Left cardiac atrium (tissue), 4 donors: ENCODE measurements at places on chromosomes 12 and 14.

GRCh38 chr12:100187068-100187467 lies 13.5 kb upstream of the ACTR6 start:
- no peak for DNase-seq

GRCh38 chr14:31572955-31573354 lies 11.8 kb downstream of the NUBPL start:
- DNase-seq: no peak

- no peak for DNase-seq
Observed at GRCh38 chr12:46402451-46402850, 29.9 kb upstream of the SLC38A2 start.

- no peak for DNase-seq
Observed at GRCh38 chr14:92512807-92513203, 776 bp upstream of the RIN3 start.

DNA sequence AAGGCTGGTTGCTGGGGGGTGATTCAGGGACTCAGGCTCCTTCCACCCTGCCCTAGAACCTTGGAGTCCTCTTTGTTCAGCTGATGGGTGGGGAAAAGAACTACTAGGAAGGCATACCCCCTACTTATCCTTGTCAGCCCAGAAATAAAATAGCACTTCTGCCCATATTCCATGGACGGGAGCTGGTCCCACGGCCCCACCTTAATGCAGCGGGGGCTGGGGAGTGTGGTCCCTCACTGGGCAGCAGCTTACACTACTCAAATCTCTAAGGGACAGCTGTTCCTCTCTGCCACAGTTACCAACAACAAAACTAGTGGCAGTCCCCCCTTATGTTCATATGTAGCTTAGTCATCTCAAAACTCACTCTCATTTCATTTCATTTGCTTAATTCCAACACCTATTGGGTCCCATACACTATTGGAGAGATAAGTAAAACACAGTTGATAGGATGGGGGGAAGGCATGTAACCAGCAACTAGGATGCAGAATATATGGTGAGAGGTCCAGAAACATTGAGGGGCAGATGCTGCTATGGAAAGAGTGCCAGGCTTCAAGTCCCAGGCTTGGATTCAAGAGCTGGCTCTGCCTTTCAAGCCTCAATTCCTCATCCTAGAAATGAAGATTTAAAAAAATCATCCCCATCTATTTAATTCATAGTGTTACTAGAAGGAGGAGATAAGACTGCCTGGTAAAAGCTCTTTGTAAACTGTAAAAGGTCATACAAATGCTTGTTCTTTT lies 83.7 kb upstream of the RIC8B start:
- no peak for DNase-seq

- no peak for DNase-seq
Observed at GRCh38 chr12:107634530-107634929, 51.1 kb upstream of the PWP1 start.

DNA sequence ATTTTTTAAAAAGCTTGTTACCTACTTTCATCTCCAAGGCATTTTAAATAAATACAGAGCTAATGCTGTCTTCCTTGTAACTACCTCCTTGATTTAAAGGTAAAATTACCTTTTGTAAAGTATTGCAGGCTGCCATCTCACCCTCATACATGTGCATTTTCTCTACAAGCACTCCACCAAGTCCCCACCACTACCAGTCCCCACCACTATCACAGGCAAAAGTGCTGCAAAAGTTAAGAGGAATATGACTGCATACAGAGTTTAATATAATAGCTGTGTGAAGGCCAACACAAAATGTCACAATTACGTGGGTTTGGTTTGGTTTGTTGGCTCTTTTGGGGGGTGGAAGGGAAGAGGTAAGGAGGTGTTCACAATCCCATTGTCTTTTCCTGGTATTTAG lies 9.6 kb downstream of the SIX1 start:
- DNase-seq: no peak

- DNase-seq: no peak
Observed at GRCh38 chr12:51992246-51992645, 14.5 kb upstream of the TAMALIN start.

GRCh38 chr12:51538149-51538548 lies 52.9 kb upstream of the SCN8A start:
- DNase-seq: no peak

GRCh38 chr12:105803292-105803691 lies 335.5 kb downstream of the NUAK1 start:
- no peak for DNase-seq

GRCh38 chr14:65824285-65824977 lies 411.9 kb downstream of the FUT8 start:
- no peak for DNase-seq
